ENCODE measurements at places on chromosomes 2 and 18.
A peak's percentile ranks its signal among the peaks of the same experiment; 100 is the strongest.

DNA sequence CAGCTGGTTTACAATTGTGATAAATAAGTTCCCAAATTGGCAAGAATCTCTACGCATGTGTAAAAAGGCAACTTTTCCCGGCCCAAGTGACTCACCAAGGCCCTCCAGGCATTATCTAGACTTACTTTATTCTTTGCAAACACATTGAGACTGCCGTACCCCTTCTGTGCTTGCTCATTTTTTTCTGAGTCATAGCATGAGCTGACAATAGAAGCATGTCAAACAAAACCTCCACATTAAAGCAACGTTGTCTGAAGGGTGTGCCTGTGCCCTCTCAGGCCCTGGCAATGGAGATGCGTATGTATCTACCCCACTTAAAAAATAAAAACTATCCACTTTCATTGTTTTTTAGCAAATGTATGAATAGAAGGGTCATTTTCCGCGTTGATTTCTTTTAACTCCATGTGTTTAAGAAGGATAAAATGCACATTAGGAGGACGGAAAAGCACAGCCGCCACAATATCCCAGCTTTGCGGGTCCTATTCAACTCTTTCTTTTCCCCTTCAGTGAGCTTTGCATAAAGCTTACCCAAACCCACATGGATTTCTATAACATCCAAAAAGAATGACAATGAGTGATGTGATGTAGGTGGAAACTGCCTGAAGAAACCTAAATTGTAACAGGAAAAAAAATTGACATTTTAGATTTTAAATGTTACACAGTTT lies 298.2 kb downstream of the CDCA7 start:
- DNase-seq = no peak

GRCh38 chr2:15693926-15694588 lies 102.4 kb downstream of the DDX1 start:
- DNase-seq = no peak

GRCh38 chr2:24825883-24826772 lies 32.9 kb downstream of the CENPO start:
- DNase-seq = no peak

GRCh38 chr18:55376387-55376786 lies 211.6 kb downstream of the TCF4 start:
- peak; percentile 62 for DNase-seq

DNA sequence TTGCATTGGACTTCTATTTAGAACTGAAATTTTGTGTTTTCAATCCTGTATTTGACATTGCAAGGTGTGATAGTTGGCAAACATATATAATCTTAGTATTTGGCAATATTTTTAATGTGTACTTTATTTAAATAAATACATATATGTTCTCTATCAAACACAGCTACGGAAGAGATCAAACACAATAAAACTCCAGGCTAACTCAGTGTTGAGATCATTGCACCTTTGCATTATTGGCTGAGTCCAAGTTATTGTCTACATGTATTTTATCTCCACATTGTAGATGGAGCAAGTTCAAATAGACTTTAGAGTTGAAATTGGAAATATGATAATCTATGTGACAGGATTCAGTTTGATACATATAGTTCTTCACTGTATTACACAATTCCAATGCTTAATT lies 176.7 kb downstream of the ST6GAL2 start:
- DNase-seq = no peak

- peak; percentile 41 for DNase-seq
These were observed 37.2 kb downstream of the CLASP1 start for GRCh38 chr2:121611730-121612705.

DNA sequence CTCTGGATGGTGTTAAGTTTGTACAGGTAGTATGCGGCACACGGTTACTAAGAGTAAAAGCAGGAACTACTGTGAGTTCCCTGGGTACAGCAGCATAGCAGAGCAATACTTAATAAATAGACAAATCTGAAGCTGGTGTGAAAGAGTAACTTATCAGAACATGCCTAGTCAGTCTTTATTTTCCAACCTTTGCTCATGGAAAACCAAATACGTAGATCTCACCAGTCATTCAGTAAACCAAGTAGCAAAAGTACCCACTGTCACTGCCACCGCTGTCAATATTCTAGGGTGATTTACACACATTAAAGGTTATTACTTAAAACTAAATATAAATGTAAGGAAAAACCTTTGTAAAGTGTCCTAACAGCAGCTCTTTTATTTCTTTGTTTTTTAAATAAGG lies 35.0 kb downstream of the SIGLEC15 start:
- DNase-seq = no peak

GRCh38 chr2:212424082-212424481 lies 114.5 kb downstream of the ERBB4 start:
- no peak for DNase-seq

DNA sequence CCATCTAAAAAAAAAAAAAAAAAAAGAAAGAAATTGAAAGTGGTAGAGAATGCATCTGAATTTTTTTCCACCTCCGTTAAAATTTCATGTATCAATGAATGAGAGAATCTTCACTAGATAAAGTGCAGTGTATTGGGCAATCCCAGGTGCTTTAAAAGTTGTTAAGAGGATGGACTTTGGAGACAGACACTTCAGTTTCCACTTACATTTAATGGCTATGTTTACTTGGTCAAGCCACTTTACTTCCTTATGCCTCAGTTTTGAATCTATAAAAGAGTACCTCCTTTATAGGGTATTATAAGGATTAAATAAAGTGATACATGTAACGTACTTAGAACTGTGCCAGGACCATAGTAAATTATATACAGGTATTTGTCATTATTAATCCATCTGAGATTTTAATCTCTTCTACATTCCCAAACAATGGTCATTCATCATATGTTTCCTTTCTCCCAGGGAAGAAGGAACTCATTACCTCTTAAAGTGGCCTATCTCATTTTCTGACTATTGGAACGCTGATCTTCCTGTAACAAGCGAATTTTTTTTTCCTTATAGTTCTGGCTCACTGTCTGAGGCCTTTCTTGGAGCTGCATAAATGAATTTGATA lies 29.1 kb upstream of the TANK start:
- DNase-seq = no peak

DNA sequence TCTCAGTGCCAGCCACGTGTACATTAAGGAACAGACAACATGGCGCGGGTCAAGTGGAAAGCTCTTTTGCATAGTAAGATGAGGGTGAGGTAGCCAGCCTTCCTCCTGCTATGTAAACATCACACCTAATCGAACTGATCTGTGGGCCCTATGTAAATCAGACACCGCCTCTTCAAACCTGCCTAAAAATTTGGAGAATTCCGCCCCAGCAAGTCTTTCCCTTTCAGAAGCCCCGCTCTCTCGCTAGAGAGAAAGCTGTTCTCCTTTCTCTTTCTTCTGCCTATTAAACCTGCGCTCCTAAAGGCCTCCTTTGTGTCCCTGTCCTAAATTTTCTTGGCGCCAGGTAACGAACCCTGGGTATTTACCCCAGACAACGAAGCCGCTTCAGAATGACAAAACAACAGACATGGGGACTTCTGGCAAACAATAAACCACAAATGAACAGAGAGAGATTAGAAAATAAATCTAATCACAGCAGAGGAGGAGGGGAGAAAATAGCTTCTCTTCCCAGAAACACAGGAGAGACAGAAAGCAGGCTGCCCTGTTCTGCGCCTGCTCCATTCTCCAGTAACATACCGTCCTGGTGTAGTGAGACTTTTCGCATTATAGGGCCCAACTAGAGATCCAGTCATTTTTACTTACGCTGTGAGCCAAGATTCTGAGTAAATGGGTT lies 31.9 kb upstream of the CYP1B1 start:
- DNase-seq = no peak

DNA sequence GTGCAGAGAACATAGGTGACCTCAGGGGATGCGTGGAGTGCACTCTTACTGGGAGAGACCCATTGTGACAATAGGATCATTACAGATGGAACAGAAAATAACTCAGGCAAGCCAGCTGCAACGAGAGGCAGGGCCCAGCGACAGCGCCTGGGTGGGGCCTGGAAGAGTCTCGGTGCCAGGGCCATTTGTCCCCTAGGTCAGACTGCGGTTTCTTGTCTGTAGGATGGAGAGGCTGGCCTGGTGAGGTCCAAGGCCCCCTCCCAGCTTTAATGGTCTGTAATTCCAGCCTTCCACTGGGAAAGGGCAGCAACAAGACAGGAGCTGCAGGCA lies 208.6 kb upstream of the APCDD1 start:
- no peak for DNase-seq

DNA sequence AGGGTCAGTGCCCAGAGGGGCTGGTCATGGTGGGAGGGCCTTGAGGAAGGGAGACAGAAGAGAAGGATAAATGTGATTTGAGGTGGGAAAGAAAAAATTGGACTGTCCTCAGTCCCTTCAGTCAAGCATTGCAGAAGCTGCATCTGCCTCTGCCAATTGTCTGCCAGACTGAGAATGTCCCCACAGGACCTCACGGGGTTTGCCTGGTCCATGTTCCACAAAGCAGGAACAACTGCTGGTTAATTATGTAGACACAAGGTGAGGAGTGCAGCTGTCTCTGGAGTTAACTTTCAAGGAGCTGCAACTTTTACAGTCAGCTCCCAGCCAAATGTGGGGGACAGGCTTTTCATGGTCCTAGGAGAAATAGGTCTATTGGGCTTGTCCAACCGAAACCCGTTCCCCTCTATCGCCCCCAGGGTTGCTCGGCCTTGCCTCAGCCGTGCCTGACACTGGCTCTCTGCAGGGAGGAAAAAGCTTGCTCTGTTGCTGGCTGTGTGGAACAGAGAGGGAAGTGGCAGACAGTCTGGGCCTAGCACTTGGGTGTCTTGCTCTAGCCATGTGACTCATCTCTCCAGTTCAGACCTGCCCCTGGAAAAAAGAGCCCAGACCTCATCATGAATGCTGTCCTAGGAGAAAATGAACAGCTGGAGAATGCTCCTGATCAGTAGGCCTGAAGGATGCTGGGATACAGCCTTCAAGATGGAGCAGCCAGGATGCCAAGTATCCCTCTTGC lies 31.1 kb upstream of the PAX8 start:
- no peak for DNase-seq

DNA sequence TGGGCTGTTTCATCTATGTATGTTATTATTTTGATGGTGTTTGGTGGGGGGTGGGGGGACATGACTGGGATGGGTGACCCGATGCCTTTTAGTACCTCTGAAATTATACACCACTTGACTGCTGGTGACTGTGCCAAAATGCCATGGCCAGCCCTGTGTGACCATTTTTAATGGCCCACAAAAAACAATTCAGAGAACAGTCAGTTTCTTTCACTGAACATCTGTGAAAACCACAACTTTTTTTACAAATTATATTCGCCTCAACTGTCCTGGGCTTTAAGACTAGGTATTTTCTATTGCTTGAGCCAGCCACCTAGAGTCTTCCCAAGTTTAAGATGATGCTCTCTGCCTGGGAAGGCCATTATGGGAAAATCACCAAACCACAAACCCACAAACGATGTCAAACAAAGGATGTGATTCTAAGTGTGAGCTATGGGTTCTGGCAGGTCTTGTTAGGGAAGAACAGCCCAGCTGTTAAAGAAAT lies 33.9 kb downstream of the FN1 start:
- DNase-seq = no peak
